Omental fat pad (tissue), 4 donors: ENCODE measurements at places on chromosomes 7 and 10. TPM values are rescaled to one million over a fixed set of nuclear protein-coding genes. Genes with fewer than 3 reads are reported as not detected.

TMEM196 gene
- 0.82 TPM for total RNA-seq

DNA sequence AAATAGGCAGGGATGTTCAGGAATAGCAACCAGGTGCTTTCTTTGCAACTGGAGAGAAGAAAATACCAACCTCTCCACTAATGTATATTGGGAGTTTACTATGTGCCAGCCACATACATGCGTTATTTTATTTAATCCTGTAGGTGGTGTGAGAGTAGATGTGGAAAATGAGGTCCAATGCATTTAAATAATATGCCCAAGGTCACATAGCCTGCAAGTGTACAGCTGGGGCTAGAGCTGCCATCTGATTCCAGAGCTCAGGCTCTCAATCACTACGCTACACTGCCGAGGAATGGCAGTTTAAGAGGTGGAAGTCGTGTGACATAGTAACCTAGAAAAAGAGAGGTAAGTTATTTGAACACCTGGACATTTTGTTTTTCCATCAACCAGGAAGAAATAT, 277.0 kb downstream of the EXOC4 start:
- no peak for DNase-seq

GRCh38 chr7:112864380-112864779, 74.2 kb upstream of the TMEM168 start:
- DNase-seq = no peak

DNA sequence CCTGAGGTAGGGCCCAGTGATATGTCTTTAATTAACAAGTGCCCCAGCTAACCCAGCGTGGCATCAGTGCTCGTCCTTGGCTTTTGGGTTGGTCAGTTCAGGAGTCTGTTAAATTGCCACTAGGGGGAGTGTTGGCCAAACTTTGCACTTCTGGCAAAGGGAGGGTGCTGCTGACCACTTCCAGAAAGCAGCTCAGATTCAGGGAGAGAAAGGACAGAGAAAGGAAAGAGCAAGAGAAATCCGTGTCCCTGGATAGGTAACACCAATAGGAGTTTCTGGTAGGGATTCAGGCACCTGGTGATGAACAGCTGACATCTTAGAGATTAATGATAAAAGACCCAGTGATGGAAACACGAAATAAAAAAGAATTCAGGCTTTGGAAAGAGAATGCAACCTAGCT, 243.1 kb upstream of the AOAH start:
- no peak for DNase-seq

OSBPL3 gene
- 4.3 TPM for total RNA-seq

DNA sequence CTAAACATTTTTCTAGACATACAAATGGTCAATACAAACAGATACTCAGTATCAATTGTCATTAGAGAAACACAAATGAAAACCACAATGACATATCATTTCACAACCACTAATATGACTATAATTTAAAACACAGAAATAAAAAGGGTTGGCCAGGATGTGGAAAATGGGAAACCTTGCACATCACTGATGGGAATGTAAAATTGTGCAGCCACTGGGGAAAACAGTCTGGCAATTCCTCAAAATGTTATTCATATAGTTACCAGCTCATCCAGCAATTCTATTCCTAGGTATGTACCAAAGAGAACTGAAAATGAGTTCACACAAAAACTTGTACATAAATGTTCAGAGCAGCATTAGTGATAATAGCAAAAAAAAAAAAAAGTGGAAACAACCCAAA, 106.1 kb upstream of the LRRTM3 start:
- DNase-seq = no peak

GRCh38 chr7:19988860-19989259, 215.4 kb upstream of the TMEM196 start:
- DNase-seq = no peak

- no peak for DNase-seq
Measured at GRCh38 chr10:116710076-116710475, 32.3 kb downstream of the HSPA12A start.

- DNase-seq = no peak
Measured at GRCh38 chr7:41114131-41114530, 588.8 kb downstream of the INHBA start.

GRCh38 chr7:91355695-91356435, 91.6 kb downstream of the FZD1 start:
- DNase-seq = no peak

DNA sequence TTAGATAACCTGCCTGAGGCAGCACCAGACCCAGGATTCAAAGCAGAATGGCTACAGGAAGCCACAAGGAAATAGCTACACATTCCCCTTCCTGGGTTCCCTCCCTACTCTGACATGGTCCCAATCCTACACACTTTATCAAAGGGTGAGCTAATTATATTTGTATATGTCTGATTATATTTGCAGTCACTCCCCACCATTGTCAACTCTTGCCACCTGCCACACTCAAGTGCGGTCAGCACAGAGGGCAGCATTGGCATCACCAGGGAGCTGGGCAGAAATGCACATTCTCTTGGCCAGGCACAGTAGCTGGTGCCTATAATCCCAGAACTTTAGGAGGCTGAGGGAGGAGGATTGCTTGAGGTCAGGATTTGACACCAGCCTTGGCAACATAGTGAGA, 114.1 kb upstream of the PDLIM1 start:
- DNase-seq = no peak
